Activated CD8-positive, alpha-beta memory T cell treated with anti-CD3 and anti-CD28 coated beads for 1 hour (primary cell): ENCODE measurements at places on chromosomes 6 and 20.

- no peak for DNase-seq
Observed at GRCh38 chr6:12010635-12011275, 1.4 kb upstream of the HIVEP1 start.

- no peak for DNase-seq
Observed at GRCh38 chr6:31607317-31607716, 7.7 kb upstream of the AIF1 start.

DNA sequence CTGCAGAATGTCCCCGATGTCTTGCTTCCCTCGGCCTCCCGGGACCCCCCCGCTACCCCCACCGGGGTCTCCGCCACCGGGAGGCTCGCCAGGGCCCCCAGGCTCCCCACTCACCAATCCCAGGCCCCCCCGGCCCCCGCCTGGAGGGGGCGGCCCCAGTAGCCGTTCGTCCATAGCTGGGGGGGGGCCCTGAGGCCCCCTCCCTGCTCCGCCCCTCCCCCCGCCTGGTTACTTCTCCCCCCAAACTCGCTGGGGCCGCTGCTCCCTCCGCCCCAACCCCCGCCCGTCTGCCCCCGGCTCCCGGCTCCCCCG, 304 bp downstream of the PBX2 start:
- no peak for DNase-seq

- DNase-seq = no peak
Observed at GRCh38 chr20:16175322-16175961, 397.8 kb downstream of the KIF16B start.

DNA sequence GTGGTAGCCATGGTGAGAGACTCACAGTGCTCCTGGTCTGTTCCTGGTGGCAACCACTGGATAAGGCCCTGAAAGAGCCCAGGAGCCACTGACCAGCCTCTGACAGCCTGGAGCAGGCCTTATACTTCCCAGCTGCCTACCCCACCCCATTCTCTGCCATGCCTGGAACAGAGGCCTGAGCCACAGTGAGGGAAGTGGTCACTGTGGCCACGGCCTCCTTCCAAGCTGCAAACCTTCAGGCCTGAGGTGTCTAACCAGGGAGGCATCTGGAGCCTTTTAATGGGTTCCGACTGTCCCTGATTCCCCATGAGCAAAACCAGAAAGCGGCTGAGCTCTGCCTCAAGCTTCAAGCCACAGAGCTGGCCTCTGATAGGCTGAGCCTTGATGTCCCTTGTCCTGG, 113.0 kb upstream of the SIRPA start:
- no peak for DNase-seq

DNA sequence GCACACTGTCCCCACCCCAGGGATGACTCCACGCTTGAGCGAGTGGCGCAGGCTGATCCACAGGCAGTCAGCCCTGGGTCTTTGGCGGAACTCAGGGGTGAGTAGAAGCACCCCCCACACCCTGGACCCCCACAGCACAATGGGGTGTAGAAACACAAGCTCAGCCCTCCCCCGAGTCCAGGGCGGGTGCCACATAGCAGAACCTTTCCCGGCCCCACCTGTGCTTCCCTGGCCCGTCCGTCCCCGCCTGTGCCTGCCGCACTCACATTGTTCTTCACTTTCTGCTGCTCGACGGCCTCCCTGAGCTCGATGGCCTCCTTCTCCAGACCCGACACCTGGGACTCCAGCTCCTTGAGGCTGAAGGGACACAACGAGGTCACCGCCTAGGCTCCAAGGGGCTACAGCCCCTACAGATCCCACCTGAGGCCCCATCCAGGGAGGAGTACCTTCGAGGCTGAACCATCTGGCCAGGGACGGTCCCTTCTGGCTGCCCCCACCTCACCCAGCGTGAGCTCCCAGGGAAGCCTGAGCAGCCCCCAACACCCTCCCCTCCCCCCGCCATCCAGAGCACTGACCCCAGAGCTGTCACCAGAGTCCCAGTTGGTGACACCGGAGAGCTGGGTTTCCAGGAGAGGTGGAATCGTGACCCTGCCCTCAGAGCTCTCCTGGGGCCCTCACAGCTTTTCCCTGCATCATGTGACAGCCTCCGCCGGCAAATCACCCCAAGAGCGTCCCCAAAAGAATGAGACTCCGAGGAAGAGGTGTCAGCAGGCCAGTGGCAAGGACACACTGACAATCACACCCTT, 55.6 kb downstream of the DSTN start:
- DNase-seq = no peak

DNA sequence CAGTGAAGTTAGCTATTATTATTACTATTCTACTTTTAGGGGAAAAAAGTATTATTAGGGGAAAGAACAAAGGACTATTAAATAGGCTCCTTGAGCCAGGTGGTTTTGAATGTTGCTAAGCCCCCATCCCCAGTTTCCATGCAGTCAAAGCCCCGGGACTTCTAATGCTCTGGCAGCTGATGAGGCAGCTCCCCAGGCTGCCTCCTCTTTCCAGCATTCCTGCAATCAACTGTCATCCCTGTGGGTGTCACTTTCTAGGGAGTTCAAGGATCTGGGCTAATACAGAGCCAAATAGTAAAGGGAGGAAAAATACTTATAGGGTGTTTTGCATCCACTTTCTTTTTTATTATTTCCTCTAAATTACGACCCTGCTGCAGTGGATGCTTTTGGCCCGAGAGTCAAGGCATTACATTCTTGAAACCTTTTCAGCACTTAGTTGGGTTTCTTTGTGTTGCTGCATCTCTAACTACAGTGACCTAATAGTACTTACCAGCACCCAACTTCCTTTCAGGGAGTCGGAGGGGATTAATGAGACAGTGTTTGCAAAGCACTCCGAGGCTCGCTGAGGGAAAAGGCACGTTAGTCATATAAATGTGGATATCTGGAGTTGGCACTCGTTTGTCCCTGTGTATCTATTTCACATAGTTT, 303.9 kb upstream of the MAP3K7 start:
- DNase-seq = no peak

DNA sequence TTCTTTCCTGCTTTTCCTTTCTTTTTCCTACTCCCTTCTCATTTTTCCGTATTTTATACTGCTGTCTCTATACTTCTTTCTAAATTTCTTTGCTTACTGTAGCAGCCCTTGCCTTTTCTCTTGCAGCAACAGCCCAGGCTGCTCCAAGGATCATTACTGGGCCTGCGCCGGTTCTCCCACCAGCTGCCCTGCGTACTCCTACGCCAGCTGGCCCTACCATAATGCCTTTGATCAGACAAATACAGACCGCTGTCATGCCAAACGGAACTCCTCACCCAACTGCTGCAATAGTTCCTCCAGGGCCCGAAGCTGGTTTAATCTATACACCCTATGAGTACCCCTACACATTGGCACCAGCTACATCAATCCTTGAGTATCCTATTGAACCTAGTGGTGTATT, 148.8 kb downstream of the QKI start:
- no peak for DNase-seq

- DNase-seq = no peak
Observed at GRCh38 chr6:71336901-71337300, 48.3 kb downstream of the OGFRL1 start.

- DNase-seq = no peak
Observed at GRCh38 chr6:87968435-87969278, 79.0 kb upstream of the SPACA1 start.

DNA sequence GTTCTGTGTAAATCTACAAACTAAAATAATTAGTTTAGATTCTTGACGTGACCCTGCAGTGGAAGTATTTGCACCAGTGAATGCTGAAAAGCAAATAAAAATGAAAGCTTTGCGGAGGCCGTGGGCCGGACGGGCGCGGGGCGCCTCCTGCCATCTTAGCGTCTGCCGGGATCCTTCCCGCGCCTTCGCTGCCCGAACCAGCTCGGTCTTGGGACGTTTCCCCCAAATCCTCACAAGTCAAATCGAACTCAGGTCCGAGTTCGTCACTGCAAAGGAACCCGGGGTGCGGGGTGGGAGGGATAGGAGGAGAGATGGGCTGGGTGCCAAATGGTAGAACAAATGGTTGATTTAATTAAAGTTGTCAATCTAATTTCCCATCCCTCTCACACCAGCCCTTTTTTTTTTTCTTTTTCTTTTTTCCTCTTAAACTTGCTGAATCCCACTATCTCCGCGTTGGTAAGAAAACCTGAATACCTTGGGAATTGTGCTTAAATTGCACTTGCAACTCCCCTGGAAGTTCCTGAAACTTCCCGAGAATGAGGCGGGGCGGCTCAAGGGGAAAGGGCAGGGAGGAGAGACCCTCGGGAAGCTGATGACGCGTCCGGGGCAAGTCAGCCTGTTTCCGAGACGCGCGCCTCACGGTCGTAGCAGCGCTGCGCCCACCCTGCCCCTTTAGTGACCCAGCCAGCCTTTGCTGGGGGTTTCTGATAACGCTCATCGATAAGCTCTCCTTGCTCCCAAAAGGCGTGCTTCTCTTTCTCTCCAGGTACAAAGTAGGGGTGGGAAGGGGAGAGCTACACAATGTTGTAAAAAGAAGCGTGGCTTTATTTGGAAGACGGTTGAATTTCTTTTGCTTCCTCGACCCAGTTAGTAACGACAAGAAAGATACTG, 1.8 kb downstream of the GJA1 start:
- no peak for DNase-seq

DNA sequence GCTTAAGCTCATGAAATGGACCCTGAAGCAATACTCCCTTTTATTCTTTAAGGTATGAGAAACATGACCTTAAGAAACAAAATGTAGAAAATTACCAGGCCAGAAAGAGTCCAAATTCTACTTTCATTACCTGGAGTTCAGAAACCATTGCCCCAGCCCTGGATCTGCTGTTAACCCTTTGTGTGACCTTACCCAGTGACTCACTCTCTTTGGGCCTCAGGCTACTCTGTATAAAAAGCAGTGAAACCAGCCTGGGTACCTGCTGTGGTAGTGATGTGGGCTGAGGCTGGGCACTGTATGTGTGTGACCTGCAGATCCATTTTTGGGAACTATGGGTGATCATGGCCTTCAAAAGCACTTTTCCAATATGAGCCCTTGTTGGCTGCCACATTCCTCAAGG, 47.2 kb downstream of the SLC9A8 start:
- no peak for DNase-seq

DNA sequence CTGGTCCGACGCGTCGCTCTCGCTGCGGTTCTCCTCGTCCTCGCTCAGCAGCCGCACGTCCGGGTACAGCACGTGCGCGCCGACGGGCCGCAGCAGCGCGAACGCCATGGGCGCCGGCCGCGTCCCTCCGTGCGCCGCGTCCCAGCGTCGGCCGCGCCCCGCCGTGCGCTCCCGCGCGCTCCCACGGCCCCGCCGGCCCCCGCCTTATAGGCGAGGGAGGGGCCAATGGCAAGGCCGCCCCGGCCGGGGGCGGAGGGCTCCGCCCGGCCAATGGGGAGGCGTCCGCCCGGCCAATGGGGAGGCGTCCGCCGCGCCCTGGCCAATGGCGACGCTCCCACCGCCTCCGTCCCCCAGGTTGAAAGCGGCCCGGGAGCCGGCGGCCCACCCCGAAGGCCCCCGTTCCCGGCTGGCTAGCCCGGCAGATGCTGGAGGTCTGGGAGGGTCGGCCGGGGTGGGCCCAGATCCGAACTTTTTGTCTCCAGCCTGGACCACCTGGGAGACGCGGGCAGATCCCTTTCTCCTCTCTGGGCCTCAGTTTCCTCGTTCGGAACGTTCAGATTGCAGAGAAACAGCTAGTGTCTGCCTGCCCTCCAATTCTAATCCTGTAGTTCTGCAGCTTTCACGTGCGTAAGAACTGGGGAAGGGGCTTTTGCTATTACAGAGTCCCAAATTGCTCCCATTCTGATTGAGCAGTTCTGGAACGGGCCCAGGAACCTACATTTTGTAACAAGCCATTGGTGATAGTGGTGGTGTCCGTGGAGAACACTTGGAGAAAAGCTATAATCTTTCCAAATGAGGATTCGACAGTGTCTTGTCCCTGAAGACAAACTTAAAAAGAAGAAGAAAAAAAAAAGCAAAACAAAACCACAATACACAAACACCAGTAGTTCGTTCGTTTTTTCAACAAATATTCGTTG, at the start of gene TCF15:
Gene TCF15 (minus strand): TSS at position 180 of the 917 bp plus-strand sequence. CDS start 72 bp downstream, at position 108.
- no peak for DNase-seq

GRCh38 chr6:151690768-151691562, 116.5 kb upstream of the ESR1 start:
- no peak for DNase-seq

DNA sequence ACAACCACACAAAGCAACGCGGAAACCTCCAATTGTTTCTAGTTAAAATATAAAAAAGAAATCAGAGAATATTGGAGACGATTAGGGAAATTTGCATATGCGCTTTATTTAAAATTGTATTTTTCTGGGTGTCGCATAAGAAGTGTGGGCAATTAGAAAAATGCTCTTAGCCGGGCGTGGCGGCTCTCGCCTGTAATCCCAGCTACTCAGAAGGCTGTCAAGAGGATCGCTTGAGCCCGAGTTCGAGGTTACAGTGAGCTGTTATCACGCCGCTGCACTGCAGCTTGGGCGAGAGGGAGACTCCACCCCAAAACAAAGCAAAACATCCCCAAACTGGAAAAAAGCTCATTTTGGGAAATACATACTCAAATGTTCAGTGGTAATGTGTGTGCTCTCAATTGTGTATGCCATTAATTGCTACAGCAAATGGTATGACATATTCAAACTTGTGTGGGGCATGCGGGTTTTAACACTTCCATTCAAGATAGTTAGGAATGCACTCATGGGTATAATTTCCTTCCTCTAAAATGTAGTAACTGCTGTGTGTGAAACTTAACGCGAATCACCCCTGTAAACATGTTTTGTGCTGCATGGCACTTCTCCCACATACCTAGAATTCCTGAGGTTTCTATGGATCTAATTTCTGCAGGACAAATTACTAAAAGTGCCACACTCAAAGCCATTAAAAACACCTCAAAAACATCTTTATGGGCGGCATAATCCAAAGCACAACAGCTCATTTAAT, 54.7 kb upstream of the HFE start:
- DNase-seq = no peak

- no peak for DNase-seq
Observed at GRCh38 chr20:25574411-25574810, 10.9 kb downstream of the NINL start.

GRCh38 chr6:33163540-33163939, 28.7 kb downstream of the COL11A2 start:
- no peak for DNase-seq

GRCh38 chr6:25601800-25602673, 50.0 kb upstream of the SCGN start:
- DNase-seq = no peak

- DNase-seq = no peak
Observed at GRCh38 chr20:31590717-31591225, 14.3 kb upstream of the ID1 start.

GRCh38 chr6:109939654-109940053, 38.5 kb upstream of the GPR6 start:
- no peak for DNase-seq

- no peak for DNase-seq
Observed at GRCh38 chr6:151160929-151161757, 78.6 kb upstream of the AKAP12 start.

GRCh38 chr6:137631323-137631722, 137.1 kb upstream of the OLIG3 start:
- DNase-seq = no peak

DNA sequence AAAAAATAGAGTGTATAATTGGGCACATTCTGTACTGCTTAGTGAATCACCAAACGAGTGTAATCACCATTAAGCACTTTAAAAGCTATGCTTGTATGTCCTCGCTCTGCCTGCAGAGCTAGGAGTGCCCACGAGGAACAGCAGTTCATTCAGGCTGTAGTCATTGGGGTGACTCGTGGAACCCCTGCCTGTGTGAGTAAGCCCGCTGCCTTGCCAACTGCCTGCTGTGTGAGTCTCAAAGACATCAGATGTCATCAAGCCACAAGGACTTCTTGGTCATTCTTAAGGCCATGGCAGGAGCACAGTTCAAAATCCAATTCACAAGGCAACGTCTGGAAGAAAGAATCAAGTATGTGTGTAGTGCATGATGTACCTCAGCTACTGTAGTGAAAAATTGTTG, 60.4 kb downstream of the FOXO3 start:
- no peak for DNase-seq
